ENCODE measurements at places on chromosomes 6 and 20.
A peak's percentile ranks its signal among the peaks of the same experiment; 100 is the strongest.

GRCh38 chr6:154986787-154987235 lies 8.3 kb upstream of the TIAM2 start:
- DNase-seq: no peak

GRCh38 chr20:43514648-43514999 lies 7.1 kb downstream of the L3MBTL1 start:
- DNase-seq: no peak

DNA sequence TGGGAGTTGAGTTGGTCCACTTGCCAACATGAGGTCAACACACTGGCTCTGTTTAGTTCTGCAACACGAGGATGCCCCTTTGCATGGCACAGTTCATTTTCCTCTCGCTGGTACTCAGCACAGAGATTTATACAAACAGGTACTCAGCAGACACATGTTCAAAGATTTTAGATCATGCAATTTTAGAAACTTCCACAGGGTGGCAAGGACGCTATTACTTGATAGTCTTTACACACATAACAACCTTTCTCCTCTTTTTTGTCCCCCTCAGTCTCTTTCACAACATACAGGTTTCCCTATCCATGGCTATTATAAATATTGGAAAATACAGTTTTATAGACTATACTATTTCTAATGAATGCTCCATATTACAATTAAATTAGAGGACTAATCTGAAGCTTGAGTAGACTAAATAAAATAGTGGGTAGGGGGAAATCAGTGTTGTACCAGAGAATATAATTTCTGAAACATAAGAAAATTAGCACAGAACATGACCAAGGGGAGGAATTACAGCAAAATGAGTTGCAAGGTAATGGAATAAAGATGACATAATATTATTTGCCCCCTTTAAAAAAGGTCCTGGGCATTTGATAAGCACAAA lies 331.8 kb upstream of the BTBD3 start:
- DNase-seq: peak; percentile 22

- DNase-seq: no peak
Observed at GRCh38 chr6:51335543-51335942, 516.9 kb downstream of the TFAP2B start.

DNA sequence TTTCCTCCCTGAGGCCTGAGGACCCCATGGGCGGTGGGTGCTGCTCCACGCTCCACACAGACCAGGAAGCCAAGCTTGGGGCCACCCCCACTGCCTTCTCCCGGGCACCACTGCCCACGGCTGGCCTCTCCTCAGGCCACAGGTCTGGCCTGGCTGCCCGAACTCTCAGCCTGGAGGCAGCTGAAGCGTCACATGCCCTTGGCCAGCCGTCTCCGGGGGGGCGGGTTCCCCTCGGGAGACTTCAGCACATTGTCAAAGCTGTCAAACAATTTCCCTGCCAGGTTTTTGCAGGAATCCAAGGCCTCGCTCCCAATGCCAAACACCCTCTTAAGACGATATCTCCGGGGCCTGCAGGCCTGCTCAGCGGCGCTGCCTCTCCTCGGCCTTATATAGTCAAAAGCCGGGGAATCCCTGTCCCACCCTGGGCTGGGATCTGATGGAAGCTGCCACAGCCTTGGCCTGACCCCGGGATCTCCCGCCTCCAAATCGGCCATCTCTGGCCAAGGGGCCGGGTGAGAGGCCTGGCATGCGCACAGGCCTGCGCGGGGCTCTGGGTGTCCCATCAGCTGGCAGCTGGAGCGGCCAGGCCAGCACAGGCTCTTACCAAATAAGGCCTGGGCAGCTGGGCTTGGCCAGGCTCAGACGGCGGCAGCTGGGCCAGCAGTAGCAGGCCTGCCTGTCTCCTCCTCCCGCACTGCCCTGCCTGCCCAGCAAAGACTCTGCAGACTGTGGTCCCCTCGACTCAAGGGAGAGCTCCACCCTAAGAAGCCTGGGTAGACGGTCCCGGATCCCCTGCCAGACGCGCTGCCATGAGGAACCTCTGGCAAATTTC lies 49.7 kb downstream of the RBM38 start:
- DNase-seq: no peak

- peak; percentile 45 for DNase-seq
Observed at GRCh38 chr20:2101057-2101864, at the start of gene STK35. Gene STK35, plus strand, starts transcription at chr20:2101827. Its CDS starts 55 bp downstream, at chr20:2101882.

GRCh38 chr6:86192123-86192522 lies 549.4 kb upstream of the SYNCRIP start:
- no peak for DNase-seq

- DNase-seq: no peak
Observed at GRCh38 chr6:91267246-91267645, 680.4 kb upstream of the MAP3K7 start.

GRCh38 chr6:101703311-101703710 lies 309.8 kb downstream of the GRIK2 start:
- DNase-seq: no peak

GRCh38 chr6:127026247-127026646 lies 92.2 kb upstream of the RSPO3 start:
- DNase-seq: no peak

DNA sequence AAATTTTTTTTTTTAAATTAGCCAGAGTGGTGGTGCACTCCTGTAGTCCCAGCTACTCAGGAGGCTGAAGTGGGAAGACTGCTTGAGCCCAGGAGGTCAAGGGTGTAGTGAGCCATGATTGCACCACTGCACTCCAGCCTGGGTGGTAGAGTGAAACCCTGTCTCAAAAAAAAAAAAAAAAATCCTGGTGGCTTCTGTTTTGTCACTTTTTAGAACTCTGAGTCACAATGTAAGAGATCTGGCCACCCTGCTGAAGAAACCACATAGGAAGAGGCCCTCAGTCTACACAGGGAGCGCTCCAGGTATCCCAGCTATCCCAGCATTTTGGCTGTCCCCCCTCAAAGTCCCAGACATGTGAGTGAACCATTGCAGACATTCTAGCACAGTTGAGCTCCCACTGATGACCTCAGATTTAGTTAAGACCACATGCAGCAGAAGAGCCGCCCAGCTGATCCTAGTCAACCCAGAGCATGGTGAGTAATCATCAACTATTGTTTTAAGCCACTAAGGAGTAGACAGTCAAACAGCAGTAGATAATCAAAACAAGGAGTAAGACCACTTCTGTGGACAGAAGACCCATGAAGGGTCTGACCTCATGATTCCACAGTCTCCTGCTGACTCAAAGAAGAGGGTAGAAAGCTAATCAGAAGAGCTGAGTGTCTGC lies 12.7 kb upstream of the ARFGEF2 start:
- DNase-seq: no peak

DNA sequence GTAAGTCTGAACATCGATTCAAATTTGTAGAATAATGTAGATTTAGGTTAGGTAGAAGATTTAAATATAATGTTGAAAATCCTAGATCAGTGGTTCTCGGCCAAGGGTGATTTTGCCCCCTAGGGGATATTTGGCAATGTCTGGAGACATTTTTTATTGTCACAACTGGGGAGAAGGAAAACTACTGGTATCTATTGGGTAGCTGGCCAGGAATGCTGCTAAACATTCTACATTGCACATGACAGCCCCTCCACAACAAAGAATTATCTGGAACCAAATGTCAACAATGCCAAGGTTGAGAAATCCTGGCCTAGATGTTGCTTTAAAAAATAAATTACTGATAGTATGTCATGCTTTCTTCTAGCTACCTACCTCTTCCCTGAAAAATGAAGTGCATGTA lies 76.1 kb downstream of the HIVEP2 start:
- no peak for DNase-seq

GRCh38 chr6:121897337-121897760 lies 461.9 kb downstream of the GJA1 start:
- DNase-seq: no peak

DNA sequence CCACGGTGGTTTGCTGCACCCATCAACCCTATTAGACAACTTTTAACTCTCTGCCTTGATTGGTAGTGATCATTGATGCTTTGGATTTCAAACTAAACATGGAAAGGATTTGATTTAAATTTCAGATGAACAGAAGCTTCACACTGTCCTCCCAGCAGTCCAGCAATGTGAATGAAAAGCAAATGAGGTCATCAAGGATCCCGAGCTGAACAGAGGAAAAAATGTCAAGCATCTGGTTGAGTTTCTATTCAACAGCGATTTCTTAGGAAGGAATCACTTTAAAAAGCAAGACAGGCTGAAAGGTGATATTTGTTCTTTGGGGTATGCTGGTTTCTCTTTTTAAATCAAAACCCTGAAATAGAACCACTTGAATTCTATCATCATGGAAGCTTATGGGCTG lies 10.6 kb upstream of the SAMD3 start:
- DNase-seq: no peak

GRCh38 chr6:72649032-72649984 lies 27.4 kb downstream of the KCNQ5 start:
- no peak for DNase-seq

GRCh38 chr6:117906958-117907600 lies at the start of gene SLC35F1:
Gene SLC35F1, plus strand, starts transcription at chr6:117907264.
- no peak for DNase-seq

GRCh38 chr20:46551522-46552381 lies 1.3 kb upstream of the OCSTAMP start:
- no peak for DNase-seq

DNA sequence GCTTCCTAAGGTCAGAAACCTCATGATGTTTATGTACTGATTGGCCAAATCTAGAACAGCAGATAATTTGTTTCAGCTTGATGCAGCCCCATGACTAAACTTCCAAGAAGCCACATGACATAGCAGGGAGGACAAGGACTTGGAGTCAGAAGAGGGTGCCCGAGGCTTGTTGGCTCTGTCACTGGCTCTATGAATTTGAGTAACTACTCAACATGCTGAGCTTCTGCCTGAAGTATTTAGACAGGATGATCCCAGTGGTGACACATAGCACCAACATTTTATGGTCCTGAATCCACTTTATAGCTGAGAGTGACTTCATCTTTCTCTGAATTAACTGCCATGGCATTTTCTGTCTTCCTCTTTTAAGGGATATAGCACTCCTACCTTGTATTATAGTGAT lies 13.5 kb upstream of the TBX18 start:
- no peak for DNase-seq

DNA sequence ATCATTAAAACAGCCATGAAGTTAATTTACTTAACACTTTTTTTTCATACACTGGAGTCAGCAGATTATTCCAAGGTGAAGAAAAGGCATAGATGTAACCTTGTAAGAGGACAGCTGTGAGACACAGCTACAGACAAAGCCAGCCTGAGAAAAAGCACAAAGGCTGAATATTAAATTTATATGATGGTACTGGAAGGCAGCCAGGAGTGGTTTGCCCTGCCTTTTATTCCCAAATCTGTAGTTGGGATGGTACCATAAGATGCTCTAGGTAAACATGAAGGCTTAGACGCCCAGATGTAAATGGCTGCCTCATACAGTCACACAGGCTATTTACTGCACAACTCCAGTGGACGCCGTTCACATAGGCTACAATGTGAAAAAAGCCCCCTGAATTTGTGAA lies 42.1 kb upstream of the LOC128125822 start:
- no peak for DNase-seq

GRCh38 chr6:142537612-142538478 lies 236.0 kb downstream of the ADGRG6 start:
- DNase-seq: peak; percentile 24

DNA sequence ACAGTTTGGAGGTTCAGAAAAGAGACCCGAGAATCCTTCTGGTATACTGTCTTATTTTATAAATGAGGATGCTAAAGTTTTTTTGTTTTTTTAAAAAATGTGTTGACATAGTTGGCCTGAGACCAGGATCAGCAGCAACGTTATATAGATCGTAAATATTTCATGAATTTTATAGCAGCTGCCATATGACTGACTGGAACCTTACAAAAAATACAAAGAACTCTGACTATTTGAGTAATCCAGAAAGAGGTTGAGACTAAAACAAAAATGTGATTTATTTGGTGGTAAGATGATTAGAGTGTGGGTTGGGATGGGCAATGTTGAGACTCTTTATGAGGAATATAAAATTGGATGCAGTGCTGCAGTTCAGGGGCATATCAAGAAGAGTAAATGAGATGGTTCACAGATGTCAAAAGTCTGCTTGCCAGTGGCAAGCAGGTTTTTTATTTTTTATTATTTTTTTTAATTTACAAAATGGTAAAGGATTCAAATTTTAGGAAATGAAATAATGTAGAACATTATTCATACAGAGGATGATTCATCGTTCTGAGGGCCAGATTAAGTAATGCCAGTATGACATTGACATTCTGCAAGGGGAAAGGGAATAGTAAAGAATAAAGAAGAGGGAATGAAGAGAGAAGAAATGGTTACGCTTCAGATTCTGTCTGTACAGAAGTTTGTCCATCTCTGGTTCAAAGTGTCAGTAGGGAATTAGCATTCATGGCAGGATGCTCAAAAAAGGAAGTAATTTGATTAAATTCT lies 58.5 kb downstream of the SCAF8 start:
- DNase-seq: no peak

DNA sequence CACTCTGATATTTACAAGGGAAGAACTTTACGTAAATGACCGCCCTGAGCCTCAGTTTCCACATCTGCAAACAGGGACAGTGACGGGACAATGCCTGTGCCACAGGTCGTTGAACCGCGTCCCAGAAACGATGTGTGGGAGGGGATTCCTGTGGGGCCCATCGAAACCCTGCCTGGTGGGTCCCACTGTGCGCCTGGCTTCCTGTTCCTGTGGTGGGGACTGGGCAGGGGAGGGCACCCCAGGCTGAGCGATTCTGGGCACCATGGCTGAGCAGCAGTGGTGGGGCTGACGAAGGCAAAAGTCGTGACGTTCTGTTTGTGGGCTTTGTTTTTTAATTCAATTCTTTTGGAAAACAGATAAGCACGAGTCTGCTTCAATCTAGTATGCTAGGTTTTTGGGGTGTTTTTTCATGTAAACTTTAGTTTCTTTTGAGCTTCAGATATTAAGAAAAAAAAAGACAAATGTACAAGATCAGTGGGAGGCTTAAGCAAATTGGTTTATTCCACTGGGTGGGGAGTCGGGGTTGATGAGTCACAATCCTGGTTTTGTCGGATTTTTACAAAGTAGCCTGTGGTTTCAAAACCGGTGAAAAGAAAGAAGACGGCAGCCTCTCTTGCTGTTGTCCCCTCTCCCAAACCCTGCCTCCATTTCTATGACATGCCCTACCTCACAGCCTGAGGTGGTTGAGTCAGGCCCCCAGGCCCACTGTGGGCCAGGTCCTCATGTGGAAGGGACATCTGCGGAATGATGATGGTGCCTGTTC lies 40.4 kb downstream of the GNAS-AS1 start:
- DNase-seq: no peak

DNA sequence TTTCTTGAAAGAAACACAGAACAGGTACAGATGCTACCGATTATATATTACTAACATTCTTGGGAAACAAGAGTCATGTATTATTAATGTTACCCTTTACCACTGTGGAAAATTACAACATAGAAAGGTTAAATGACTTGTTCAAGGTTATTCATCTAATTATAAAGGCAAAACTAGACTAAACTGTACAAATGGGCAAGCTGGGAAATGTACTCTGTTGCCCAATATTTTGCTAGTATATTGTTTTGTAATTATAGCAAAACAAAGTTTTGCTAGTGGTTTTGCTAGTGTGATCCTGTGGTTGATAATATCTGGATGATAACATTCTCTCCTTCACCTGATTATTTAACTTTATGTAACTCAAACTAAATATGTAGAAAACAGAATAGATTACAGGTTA lies 96.5 kb downstream of the TINAG start:
- DNase-seq: no peak

Data from NCI-H1694 (cell line).